ENCODE measurements at places on chromosomes 7 and 10. TPM values are rescaled to one million over a fixed set of nuclear protein-coding genes. Genes with fewer than 3 reads are reported as not detected.

DNA sequence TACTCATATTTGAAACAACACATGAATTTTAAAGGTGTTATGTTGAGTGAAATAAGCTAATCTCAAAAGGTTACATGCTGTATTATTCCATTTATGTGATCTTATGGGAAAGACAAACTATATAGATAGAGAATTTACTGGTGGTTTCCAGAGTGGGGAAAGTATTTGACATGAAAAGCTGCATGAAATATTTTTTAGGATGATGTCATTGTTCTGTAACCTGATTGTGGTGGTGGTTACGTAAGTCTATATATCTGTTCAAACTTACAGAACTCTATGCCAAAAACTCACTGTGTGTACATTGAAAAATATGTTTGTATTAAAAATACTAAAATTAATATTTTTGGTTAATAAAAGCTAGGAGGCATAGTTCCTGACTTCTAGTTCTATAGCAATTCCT is 453.0 kb downstream of the SORCS3 start:
- no peak for DNase-seq

DNA sequence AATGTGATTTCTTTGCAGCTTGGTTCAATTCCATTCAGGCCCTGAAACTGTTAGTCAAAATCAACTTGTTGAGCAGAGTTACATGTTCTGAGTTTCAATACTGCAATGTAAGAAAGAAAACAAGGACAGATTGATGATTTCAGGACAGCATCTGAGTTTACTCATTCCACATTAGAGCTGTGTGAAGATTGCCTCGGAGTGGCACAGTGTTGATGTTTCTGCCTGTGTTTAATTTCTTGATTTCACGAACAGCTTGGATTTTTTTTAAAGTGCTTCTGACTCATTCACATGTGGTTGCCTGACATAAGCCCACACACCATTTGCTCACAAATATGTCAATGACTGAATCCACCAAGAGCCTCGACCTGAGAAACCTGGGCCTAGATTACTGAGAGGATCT is 101.2 kb upstream of the PARD3 start:
- DNase-seq = no peak

- DNase-seq = no peak
These were observed 28.6 kb downstream of the TMEM178B start for GRCh38 chr7:141102436-141102835.

Gene PDE6C
- total RNA-seq = not detected

GRCh38 chr7:105808703-105809590 is 67.5 kb downstream of the ATXN7L1 start:
- no peak for DNase-seq

Gene ZEB1
- 9.4 TPM for total RNA-seq

DNA sequence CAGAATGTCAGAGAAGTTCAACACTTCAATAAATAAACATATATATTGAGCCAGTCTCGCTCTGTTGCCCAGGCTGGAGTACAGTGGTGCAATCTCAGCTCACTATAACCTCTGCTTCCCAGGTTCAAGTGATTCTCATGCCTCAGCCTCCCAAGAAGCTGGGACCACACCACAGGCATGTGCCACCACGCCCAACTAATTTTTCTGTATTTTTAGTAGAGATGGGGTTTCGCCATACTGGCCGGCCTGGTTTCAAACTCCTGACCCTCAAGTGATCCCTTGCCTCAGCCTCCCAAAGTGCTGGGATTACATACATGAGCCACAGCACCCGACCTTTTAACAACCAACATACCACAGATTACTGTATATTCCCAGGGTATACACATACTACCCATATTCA is 134.2 kb downstream of the JMJD1C start:
- no peak for DNase-seq

- DNase-seq = no peak
These were observed 51.1 kb downstream of the CYP26A1 start for GRCh38 chr10:93124580-93125318.

Gene HDAC9
- 2.1 TPM for total RNA-seq

DNA sequence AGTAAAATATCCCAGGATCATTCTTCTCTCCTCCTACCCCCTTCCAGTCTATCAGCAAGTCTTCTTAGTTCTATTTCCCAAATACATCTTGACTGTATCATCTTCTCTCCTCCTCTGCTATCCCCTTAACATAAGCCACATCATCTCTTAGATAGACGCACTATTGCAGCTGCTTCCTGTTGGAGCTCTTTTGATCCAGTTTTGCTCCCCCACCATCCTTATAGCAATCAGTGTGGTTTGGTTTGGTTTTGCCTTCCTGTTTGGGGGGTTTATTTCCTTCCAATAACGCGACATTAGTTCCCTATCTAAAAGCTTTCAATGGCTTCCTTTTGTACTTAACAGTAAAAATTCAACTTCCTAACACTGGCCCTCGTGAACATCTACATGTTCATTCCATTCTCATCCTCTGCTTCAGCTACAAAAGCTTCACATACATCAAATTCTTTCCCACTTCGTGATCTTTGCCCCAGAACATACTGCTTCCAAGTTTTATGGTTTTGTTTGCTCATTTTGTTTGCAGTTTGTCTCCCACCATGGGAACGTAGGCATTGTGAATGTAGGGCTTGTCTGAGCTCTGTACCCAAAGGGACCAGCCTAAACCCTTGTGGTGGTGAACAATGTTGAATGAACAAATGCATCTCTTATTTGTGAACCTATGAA is 33.7 kb upstream of the PLXDC2 start:
- no peak for DNase-seq

Gene HTR5A
- not detected for total RNA-seq

Gene UPK3BL2
- 13.2 TPM for total RNA-seq

Gene ABCB1
- not detected for total RNA-seq

DNA sequence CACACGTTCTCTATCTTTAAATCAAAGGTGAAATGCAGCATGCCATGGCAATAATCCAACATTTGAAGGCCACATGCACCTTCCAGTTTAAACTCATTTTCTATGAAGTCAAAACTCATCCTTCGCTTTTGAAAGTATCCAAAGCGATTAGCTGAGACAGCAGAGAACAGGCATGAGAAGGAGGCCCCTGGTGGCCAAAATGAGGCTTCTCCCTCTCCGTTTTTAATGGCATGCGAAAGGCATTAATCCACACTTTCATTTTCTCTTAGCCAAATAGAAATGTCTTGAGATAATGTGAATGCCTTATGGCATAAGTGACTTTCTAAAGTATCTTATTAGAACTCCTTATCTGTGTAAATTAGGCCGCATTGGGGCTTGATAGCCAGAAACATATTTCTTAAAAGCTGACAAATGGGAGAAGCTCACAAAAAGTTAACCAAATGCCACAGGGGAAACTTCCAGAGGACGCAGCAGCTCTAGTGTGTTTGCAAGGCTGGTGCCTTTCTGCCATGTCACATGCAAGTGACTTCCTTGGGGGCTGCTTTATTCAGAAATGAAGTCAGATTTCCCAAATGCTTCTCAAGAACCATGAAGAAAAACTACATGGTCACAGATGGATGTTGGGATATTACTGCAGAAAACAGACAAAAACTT is 1189.6 kb downstream of the SORCS1 start:
- DNase-seq = peak; percentile 16

Gene C10orf71
- total RNA-seq = not detected

Gene EN2
- total RNA-seq = 0.04 TPM

- DNase-seq = no peak
These were observed 31.0 kb downstream of the DENND2A start for GRCh38 chr7:140609646-140610045.

DNA sequence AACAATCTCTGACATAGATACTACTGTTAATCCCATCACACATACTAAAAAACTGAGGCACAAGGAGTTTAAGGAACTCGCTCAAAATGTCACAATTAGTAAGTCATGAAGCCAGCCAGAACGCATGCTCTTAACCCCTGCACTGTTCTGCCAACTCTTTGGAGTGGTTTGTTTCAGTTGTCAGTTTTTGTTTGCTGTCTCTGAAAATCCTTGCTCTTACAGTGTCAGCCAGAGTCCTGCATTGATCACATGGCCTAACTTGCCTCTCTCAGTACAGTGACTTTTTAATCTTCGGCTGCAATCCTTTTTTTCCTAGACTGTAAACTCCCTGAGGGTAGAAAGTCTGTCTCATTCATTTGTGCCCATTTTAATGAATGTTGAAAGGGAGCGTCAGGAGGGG is 753.8 kb downstream of the AUTS2 start:
- DNase-seq = no peak

All from H7 (cell line).